Sciatic nerve (tissue), 2 donors: ENCODE measurements at places on chromosomes 1 and 21.

DNA sequence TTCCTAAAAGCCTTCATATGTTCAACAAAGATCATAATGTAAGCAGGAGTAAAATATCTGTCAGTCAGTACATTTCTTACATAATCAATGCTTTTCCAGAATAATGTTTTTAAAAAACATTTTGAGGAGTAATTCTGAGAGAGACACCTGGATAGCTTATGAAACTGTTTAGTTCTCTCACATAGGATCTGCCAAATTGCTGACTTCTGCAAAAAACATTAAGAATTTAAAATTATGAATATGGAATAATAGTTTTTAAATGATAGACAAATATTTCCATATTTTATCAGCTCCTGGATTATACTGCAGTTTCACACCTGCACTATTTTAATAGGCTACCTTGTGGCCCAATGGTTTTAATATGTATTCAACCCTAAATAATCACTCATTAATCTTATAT, 142.7 kb upstream of the RUNX1 start:
- DNase-seq: no peak

- no peak for DNase-seq
These were observed 13.1 kb downstream of the VPS26C start for GRCh38 chr21:37253991-37254390.

DNA sequence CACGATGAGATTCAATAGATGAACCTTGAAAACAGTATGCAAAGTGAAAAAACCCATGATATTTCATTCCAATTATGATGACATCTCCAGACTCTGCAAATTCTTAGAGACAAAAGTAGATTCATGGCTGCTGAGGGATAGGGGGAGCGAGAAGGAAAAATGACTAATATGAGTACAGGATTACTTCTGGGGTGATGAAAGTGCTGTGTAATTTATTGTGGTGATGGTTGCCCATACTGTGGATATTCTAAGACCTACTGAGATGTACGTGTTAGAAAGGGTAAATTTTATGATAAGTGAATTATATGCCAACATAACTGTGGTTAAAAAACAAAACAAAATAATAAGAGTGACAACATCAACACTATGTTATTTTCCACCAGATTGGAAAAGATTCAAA, 18.9 kb upstream of the RGS7 start:
- no peak for DNase-seq

DNA sequence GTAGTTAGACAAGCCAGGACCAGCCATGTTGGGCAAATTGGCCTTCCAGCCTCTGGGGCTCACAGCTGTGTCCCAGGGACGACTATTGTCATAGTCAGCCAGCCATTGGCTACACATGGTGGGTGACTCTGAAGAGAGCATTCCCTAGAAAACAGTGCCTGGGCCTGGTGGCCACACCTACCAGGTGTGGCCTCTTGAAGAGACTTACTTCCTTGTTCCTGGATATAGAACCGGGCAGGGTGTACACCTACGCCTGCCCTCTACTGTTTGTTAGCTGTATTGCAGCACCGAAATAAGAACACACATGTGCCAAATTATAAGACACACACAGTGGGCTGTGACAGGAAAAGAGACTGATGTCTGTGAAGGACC, 134.6 kb upstream of the ARHGEF16 start:
- no peak for DNase-seq

DNA sequence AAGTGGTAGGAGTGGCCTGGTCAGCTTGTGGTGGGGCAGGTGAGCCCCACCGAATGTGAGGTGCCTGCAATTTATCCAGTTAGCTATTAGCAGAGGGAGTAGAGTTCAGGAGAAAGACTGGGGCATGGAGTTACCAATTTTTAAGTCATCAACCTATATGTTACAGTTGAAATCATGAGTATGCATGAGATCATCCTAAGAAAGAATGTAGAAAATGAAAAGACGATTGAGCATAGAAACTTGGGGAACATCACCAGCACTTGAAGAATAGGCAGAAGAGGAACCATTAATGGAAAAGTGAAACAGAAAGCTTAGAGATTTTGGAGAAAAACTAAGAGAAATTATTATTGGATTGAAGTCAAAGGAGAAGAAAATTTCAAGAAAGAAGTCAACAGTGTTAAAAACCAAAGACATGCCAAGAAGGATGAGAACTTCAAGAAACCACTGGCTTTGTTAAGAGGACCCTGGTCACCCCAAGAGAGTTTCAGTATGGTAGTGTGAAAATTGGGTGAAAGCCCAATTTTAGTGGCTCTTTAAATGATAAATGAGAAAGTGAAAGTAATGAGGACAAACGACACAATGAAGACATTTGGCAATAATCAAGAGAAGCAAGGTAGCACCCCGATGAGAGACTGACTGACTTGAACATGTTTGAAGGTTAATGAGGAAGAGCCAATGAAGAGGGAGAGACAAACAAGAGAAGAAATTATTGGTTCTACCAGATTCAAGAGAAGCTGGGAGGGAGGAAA, 36.7 kb downstream of the DNASE2B start:
- no peak for DNase-seq

GRCh38 chr1:172321451-172321850, 99.0 kb upstream of the C1orf105 start:
- no peak for DNase-seq
